ENCODE measurements at places on chromosomes 3 and 15.

DNA sequence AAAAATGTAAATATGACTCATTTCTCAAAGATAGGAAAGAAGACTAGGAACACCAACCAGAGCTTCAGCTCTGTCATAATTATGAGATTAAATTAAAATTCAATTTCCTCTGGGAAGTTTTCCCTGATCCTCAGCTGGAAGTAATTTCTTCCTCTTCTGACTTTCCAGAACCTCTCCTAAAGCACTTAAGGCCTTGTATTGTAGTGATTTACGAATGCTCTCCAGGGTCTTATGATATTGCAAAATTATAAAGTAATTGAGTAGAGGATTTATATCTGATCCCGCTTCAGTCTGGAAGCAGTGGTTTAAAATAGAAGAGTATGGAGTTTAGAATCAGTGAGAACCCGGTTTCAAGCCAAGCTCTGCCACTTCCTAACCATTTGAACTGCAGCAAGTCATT lies 279.8 kb downstream of the ZPLD1 start:
- DNase-seq: no peak

- no peak for DNase-seq
Observed at GRCh38 chr3:134084242-134084950, 54.7 kb upstream of the SLCO2A1 start.

DNA sequence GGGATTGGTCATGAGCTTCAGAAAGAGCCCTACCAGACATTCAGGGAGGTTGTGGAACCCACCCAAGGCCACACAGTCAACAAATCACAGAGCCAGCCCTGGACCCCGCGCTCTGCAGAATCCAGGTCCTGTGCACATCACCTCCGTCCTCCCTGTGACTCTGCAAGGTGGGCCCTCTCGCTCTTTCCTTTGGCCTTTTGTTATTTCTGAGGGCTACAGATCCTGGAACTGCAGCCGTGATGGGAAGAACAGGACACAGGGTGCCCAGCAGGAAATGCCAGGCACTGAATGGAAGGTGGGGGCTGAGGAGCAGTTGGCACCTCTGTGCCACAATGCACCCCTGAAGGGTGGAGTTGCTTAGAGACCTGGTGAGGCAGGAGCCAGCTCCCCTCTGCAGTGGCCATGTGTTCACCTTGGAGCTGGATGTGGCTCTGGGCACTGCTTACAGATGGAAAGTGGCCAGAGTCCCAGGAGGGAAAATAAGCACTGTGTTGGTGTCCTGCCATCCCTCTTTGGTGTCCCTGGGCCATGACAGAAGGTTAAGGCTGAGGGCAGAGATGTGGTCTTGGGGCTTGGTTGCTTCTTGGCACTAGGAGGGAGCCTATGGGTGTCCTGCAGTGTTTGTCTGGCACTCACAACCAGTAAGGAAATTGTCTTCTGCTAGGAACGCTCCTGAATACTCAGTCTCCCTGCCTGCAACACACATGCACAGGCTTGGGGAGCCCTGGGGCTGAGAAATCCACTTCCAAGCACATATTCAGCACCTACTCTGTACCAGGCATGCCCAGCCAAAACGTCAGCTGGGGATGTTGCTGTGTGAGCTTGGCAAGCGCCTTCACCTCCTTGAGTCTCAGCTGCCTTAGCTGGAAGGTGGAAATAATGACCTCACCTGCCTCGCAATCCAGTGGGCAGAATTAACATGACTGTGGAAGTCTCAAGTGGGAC lies 98.0 kb upstream of the SLC6A6 start:
- DNase-seq: no peak

GRCh38 chr15:25985165-25985564 lies 122.0 kb upstream of the ATP10A start:
- DNase-seq: no peak

DNA sequence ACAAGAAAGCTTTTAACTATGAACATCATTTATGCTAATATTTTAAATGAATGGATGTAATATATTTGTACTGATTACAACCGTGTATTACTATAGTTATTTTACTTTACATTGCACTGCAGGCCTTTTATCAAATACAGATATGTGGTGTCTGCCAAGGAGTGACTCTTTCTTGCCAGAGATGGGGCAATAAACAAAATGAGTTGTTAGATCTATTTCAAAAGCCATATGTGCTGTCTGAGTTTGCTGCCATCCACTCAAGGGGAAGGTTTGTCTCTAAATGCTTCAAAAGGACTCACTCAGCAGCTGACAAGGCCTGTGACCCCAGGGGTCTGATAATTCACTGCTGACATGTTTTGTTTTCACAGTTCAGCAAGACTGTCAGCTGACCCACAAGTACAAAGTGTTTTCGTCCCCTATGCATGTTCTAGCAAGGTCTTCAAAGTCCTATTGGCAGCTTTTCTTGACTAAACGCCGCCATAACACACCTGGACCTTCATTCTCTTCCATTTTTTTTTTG lies 41.3 kb upstream of the ZBED2 start:
- DNase-seq: no peak

DNA sequence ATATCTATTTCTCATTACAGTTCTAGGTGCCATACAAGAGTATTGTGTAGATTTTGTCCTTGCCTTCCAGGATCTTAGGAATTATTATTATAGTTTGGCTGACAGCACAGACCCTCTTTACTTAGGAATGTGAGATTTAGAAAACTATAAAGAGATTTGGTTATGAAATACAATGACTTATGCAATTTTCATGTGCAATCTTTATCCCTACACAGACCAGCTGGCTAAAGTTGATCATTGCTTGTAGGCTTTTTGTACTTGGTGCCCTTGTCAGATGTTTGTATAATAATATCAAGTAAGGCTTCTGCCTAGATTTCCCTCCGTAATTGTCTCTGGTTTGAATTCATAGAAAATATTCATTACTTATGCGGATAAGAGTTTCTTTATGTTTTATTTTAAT lies 174.5 kb upstream of the GAP43 start:
- DNase-seq: no peak

DNA sequence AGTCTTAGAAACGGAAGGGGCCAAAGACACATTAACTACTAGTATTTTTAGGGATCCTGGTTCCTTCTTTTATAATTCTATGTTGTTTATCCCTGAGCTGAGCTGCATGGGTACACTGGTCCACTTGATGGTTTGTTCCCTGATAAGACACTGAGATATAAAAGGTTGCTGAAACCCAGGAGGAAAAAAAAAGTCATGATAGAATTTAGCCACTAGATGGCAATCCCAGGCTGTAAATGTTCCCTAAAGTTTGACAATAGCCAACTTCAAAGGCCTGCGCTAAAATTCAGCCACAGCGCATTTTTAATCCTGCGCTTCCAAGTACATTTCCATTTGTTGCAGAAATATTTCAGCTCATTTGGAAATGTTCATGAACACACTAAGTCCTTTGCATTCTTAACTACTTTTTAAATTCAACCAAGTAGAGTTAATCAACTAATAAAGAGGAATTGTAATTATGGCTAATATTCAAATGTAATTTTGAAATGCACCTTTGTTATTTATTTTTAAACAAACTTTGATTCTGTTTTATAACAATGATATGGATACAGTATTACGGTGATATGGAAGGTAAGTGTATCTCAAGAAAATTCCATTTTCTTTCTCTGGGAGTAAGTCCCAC lies 249.3 kb upstream of the FEZF2 start:
- peak; percentile 38 for DNase-seq

- peak; percentile 47 for DNase-seq
Observed at GRCh38 chr3:16841904-16842271, 42.9 kb upstream of the PLCL2 start.

DNA sequence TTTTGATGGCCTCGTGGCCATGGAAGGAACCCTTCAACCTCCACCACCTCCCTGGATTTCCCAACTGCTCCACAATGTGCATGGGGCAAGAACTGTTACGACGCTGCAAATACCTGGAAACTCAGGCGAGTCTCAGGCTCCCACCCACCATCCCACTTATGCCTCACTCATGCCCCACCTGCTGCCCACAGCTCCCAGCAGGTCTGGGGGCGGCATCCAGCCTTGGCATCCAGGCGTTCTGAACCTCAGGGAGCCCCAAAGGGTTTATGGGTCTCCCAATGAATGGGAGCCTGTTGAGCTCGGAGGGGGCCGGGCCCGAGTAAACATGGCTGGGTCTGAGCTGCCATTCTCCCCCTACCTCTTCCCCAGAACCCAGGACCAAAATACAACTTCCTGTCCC lies 2.0 kb upstream of the PTH1R start:
- no peak for DNase-seq

GRCh38 chr15:29789871-29790270 lies 32.4 kb downstream of the TJP1 start:
- no peak for DNase-seq

DNA sequence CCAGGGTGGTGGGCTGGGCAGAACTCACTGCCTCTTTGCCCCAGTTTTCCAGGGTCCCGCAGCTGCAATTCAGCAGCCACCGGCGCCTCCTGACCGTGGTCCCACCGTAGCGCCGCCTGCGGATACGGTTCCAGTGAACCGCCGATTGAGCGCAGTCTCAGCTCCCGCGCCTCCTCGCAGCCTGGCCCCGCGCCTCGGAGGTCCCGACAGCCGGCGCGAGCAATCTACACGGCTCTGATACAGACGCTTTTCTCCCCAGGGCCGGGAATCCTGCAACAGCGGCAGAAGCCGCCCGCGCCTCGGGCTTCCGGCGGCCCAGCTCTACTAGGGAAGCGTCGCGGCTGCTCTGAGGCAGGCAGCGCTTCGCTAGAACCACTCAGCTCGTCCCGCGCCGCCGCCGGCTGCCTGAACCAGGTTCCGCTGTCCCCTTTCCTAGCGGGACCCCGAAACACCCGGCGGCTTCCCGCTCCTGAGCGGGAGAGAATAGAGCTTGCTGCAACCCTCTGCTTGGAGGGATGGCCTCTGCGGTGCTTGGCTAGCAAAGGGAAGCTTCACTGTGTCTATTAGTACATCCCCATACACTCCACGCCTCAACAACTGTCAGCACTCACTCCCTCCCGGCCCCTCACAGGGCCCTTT lies 3.1 kb downstream of the FOXL2NB start:
- no peak for DNase-seq

- DNase-seq: no peak
Observed at GRCh38 chr3:57986261-57986660, 22.0 kb upstream of the FLNB start.

DNA sequence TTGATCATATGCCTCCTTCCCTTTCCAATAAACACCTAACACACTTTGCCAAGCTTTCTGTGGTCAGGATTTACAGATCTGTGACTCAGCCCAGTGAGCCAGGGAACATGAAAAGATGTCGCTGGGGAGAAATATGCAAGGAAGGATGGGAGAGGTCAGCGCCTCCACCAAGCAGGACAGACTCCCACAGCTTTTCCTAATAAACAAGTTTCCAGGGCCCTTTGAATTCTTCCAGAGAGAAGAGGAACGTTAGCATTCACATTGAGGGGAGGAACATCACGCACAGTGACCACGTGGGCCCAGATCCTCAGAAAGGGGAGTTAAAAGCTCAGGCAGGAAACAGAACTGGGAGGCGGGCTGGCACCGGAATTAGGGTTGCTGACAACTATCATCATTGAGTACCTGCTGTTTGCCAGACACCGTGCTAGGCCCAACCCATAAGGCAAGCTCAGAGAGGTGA lies 33.3 kb upstream of the MRPS22 start:
- DNase-seq: no peak

GRCh38 chr3:126620738-126621137 lies 34.2 kb downstream of the TXNRD3 start:
- no peak for DNase-seq

Measured in GM20000 (cell line).